ENCODE measurements at places on chromosomes 6 and 20.

GRCh38 chr20:40282941-40283340, 406.1 kb downstream of the MAFB start:
- no peak for DNase-seq

DNA sequence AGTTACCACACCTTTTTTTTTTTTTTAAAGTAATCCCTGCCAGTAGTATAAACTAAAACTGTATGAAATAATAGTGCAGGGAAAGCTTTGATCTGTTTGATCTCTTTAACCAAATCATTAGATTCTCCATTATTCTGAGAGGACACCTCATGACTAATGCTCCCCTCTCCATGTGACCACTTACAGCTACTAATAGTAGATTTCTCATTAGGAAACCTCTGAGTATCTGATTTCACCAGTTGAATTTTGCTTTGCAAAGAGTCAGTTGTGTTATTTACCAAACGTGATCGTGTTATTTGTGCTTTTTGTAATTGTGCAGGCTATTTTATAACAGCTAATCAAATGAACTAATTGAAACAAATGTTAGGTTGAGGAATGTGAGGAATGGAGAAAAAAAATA, 12.5 kb downstream of the CASP8AP2 start:
- DNase-seq, result no peak

GRCh38 chr6:3843379-3844096, 5.6 kb upstream of the FAM50B start:
- DNase-seq, result no peak

GRCh38 chr6:84625506-84625905, 138.9 kb downstream of the TBX18 start:
- no peak for DNase-seq

- no peak for DNase-seq
These were observed 96.1 kb downstream of the BMP7 start for GRCh38 chr20:57170343-57170742.

DNA sequence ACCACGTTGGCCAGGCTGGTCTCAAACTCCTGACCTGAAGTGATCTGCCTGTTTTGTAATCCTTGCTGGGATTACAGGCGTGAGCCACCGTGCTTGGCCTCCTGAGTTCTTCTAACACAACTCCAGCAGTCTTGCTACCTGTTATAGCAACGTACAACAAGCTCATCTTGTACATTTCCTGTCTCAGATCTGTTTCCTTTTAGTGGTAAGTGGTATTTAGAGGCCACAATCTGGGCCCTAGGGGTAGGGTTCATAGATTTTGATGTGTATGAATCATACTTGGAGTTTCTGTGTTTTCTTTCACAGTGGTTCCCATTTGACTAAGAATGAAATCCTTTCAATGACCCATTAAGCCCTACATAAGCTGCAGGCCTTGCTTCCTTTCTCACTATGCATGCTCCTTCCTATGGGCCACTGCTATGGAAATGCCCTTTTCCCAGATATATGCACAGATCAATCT, 27.1 kb upstream of the SYNCRIP start:
- no peak for DNase-seq

- no peak for DNase-seq
These were observed 202.1 kb downstream of the NFATC2 start for GRCh38 chr20:51340451-51340840.

- no peak for DNase-seq
These were observed 16.9 kb downstream of the KIF16B start for GRCh38 chr20:16556301-16556700.

DNA sequence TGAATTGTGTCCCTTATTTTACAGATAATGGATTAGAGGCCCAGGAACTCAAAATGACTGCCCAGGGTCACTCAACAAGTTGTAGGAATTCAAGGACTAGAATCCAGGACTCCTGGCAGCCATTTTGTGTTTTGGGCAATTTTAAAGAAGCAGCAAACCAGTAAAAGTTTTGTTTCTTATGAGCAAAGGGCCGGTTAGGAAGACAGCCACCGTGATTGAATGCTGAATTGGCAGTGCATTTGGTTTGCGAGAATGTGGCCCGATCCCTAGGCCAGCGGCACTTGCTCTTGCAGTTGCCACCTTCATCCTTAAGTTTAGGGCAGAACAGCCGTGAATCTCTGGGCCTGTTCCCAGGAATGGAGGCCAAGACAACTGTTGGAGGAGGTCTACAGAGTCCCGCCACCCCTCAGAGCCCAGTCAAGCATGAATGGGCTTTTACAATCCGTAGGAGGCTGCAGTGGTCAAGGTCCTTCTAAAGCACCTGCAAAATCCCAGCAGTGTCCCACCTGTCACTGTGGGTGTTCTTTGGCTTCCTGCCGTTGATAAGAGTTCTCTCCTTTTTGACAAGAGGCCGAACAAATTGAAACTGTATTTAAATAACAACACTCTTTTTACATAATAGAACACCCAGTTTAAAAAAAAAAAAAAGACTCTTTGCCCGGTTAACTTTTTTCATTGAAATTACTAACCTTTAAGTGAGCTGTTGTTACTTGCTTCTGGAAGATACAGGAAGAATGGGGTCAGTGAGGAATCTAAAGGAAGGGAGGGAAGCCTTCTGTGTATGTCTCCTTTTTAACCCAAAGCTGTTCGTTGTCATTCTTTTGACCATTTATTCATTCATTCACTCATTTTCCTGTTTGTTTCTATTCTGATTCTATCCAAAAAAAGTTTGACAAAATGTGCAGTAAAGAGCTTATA, 68.7 kb downstream of the PHACTR2 start:
- DNase-seq, result no peak

DNA sequence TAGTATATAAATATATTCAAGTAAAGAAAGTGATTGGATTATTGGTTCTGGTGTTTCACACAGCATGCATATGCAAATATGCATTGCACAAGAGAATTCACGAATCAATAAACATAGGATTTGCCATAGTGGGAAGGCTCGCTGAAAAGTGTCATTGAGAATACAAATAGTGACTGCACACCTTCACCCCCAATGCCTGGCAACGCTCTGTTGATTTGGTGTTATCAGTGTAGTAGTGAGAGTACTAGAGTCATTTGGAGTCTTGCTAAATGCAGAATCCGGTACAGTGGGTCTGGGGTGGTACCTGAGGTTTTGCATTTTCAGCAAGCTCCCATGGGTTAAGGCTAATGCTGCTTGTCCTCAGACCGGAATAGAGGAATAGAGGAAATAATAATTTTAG, 49.7 kb upstream of the NAA20 start:
- DNase-seq, result no peak

GRCh38 chr6:26270486-26270861, 94.5 kb upstream of the BTN3A2 start:
- DNase-seq, result no peak

DNA sequence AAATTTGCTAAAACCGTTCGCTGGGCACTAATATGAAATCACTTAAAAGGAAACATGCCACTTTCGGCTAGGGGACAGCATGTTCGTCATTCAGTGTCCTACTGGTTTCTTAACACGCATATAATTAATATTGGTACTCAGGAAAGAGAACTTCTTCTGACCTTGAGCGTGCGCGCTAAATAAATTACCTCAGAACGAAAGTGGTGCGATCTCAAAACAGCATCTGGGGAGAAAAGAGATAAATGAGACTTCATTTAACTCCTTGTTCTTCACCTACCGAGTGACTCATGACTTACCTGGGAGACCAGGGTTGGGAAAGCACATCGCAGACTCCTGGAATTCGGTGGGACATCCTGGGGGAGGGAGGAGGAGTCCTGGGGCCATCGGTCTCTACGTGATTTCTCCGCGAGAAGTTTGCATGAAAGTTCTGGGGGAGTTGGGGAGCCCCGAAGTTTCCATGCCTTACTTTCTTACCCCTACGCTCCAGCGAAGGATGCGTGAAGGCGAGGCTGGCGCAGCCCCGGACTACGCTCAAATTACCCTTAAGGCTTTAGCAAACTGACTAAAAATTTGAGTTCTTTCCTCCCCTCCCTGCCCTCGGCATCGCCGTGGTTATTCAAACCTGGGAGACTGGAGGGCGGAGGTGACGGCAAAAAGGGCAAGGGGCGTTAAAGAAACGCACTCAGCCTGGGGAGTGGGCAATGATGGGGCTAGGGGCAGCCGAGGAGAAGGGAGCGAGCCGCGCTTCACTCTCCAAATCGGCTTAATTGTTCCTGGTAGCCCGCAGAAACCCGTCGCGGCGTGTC, 1.1 kb upstream of the BEND6 start:
- no peak for DNase-seq

DNA sequence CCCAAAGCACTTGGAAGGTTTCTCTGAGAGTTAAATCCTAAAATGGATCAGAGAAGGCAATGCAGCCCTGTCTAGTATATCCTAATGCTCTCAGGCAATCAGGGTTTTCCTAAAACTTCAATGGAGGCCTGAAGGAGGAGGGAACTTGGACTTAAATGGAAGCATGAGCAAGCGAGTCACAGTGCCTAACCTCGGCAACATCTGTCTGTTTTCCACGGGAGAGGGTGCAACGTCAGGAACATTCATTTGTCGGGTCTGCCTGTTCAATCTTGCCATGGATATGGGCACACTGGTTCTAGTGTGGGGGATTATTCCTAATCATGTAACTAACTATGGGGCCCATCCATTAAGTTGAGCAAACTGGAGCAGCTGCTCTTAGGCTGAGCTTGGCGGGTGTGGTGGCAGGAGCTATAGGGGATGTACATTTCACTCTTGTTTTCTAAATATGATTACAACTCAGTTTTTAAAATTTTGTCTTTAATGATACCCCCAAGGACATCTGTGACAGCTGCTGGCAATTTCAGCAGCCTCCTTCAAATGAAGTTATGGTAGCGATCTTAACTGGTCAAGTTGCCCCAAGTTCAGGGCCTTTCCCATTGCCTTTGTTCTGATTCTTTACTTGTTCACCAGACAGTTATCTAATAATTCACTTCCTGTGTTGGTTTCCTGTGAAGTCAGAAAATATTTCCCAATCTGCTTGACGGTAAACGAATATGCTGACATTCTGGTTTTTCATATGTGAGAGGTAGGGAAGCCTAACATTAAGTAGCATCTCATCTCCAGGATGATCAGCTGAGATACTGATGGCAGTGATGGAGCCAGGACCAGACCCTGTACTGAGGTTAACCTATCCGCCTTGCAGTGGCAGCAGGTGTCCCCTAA, 21.6 kb downstream of the DSE start:
- DNase-seq, result no peak

DNA sequence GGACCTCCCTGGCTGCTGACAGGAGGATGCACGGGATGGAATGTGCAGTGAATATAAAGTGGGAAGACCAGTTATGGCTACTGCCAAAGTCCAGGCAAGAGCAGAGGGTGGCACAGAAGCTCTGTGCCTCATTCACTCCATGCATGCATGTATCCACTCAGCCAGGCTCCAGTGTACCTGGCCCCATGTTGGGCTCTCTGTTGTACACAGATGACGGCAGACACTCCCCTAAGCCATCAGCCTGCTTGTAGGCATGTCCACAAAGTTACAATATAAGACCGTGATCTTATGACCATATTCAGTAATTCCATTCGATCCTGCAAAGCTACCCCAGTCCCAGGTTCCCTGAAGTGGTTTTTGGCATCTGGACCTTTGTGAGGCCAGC, 116.8 kb downstream of the PREX1 start:
- DNase-seq, result no peak

DNA sequence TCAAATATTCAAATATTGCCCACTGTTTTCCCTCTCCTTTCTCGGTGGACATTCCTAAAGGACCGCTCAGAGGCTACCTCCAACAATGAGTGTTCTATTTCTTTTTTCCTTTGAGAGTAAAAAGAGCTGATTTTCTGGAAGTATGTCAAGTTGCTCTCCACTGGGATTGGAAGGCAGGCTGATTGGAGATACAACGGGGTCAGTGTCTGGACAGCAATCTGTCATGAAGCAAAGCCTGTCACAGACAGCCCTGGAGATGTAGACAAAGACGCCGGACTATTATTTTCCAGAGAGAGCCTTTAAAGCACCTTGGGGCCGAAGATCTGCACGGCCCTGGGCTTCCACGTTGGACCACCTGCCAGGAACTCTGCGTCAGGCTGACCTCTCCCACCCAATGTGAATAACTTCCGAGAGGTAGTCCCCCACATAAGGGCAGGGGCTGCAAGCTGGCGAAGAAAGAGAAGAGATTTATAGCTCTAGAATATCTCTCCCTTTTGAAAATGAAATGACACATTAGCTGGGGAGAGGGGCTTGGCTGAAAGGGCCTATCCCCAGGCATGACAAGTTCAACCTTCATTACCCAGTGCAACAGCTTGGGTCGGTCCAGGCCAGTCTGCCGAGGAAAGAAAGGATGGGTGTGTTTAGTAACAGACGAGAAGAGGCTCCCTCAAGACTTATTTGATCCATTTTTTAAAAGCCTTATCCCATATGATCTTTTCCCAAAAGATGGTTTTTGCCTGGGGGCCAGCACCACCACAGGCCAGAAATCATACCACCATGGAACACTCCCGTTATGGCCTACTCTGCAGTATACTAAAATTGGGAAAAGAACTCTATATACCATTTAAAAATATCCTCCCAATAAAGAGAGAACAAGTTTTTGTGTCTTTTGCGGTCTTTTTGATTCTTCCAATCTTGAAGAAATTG, 131.1 kb downstream of the OLIG3 start:
- no peak for DNase-seq

DNA sequence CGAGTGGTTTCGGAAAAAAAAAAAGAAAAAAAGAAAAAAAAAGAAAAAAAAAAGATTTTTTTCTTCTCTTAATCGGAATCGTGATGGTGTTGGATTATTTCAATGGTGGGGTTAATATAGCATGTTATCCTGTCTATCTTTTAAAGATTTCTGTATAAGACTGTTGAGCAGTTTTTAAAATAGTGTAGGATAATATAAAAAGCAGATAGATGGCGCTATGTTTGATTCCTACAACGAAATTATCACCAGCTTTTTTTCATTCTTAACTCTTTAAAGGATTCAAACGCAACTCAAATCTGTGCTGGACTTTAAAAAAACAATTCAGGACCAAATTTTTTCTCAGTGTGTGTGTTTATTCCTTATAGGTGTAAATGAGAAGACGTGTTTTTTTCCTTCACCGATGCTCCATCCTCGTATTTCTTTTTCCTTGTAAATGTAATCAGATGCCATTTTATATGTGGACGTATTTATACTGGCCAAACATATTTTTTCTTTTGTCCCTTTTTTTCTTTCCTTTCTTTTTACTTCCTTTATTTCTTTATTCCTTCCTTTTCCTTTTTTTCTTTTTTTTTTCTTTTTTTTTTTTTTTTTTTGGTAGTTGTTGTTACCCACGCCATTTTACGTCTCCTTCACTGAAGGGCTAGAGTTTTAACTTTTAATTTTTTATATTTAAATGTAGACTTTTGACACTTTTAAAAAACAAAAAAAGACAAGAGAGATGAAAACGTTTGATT, 3.6 kb downstream of the SOX4 start:
- DNase-seq, result no peak

DNA sequence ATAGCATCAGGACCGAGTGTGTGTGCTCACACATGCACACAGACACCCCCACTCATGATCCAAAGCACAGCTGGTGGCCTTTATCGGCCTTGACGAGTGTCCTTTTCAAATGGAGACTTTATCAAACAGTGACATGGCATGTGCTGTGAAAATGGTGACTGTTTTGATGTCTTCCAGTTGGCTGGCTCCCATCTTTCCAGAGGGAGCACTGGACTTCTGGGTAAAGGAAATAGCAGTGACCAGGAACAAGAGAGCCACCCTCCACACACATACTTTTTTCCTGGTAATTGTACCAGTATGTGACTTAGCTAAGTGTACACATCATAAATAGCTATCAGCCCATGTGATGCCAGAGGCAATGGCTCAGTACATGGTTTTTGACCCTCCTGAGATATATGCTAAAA, 52.7 kb downstream of the ZDHHC14 start:
- no peak for DNase-seq

GRCh38 chr6:129644567-129645015, 65.4 kb downstream of the ARHGAP18 start:
- no peak for DNase-seq
